ENCODE measurements at places on chromosomes 1 and 21.

- no peak for DNase-seq
These were observed 11.6 kb downstream of the GNAI3 start for GRCh38 chr1:109559995-109560394.

DNA sequence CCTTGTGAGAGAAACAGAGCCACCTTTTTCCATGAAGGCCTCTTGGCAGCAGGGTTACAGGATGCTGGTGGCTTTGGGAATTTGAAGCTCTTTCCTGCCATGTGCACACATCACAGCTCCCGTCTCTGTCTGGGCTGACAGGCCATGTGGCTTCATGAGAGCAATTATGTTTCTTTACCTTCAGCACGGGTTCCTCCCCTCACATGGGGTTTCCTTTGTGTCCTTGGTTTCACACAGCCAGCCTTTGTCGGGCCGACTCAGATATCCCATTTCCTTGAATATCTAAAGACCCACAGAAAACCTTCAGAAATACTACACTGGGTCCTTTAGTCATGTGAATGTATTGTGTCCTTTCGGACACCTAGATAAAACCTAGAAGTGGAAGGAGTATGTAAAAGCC is 7.1 kb downstream of the CLIC6 start:
- no peak for DNase-seq

DNA sequence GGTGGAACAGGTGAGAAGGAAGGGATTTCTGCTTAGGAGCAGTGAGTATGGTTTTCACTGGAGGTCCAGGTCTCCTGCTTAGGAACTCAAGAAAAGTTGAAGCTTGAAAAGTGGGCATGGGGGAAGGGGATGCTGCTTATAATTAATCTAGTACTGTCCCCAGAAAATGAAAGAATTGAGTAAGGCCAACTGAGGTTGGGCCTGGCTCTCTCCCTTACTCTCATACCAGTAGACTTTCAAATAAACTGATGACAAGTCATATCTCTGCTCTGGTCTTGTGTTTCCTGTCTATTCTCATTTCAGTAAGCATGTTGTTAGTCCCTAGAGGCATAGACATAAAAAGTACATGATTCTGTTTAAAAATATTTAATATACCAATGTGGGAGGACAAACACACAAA is 26.4 kb downstream of the CD48 start:
- no peak for DNase-seq

- DNase-seq = no peak
These were observed 69.3 kb downstream of the MAN1A2 start for GRCh38 chr1:117436513-117436912.

GRCh38 chr1:15236746-15237145 is 10.3 kb upstream of the FHAD1 start:
- DNase-seq = no peak

DNA sequence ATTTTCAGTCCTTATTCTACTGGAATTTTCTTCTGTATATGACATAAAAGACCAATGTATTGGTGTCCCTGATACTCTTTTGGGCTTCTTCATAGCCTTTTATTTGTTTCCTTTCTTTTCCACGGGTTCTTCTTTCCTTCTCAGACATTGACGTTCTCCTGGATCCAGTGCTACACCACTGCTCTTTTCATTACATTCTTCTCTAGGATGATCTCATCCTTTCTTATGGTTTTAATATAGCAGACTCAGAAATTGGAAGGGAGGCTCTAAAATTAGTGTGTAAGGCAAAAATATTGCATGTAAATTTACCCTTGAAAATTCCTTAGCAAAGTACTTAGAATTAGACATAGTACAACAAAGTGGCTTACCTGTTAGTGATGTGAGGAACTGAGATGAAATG is 65.3 kb downstream of the SELENOF start:
- no peak for DNase-seq

GRCh38 chr1:176628775-176629174 is 165.8 kb downstream of the PAPPA2 start:
- no peak for DNase-seq

- DNase-seq = no peak
These were observed 12.2 kb upstream of the SLC44A3 start for GRCh38 chr1:94807742-94808491.

GRCh38 chr1:11061652-11062365 is 2.0 kb upstream of the SRM start:
- no peak for DNase-seq

DNA sequence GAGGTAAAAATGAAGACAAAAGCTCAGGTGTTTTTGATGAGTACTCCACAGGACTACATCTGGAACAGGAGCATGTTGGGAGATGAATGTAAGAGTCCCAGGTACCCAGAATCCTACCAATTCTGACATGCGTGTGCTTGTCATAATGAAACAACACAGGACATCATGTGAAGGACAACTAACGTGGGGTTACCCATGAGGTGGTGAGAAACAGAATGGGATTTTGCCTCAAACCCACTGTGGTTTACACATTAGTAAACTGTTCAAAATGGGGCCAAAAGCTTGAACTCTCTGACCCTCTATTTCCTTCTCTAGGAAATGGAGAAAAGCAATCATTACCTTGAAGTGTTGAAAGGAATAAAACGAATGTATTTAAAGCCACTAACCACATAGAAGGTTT is 266.2 kb downstream of the RGS7 start:
- no peak for DNase-seq

DNA sequence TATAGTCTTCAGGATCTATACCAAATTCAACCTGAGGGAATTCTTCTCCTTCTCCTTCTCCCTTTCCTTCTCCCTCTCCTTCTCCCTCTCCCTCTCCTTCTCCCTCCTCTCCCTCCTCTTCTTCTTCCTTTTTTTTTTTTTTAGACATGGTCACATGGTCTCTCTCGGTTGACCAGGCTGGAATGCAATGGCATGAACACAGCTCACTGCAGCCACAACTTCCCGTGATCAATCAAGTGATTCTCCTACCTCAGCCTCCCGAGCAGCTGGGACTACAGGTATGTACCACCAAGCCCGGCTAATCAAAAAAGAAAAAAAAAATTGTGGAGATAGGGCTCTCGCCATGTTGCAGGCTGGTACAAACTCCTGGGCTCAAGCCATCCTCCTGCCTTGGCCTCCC is 51.5 kb downstream of the DNAI4 start:
- no peak for DNase-seq

- no peak for DNase-seq
These were observed 6.5 kb downstream of the CACHD1 start for GRCh38 chr1:64476251-64476952.

- DNase-seq = no peak
These were observed 46.9 kb downstream of the DOP1B start for GRCh38 chr21:36203603-36203889.

GRCh38 chr1:78475888-78476610 is 14.7 kb upstream of the PTGFR start:
- no peak for DNase-seq

DNA sequence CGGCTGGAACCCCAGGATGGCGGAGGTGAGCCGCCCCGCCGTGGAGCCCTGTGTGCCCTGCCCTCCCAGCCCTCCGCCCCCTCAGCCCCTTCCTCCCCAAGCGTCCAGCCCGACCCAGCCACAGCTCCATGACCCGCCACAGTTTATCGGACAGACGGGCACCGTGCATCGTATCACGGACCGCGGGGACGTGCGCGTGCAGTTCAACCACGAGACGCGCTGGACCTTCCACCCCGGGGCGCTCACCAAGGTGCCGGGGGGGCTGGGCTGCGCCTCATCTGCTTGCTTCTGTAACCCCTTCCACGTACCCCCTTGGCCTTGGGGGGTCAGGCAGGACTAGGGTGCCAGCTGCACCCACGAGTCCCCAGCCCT is 6.6 kb upstream of the MMP23B start:
- no peak for DNase-seq

DNA sequence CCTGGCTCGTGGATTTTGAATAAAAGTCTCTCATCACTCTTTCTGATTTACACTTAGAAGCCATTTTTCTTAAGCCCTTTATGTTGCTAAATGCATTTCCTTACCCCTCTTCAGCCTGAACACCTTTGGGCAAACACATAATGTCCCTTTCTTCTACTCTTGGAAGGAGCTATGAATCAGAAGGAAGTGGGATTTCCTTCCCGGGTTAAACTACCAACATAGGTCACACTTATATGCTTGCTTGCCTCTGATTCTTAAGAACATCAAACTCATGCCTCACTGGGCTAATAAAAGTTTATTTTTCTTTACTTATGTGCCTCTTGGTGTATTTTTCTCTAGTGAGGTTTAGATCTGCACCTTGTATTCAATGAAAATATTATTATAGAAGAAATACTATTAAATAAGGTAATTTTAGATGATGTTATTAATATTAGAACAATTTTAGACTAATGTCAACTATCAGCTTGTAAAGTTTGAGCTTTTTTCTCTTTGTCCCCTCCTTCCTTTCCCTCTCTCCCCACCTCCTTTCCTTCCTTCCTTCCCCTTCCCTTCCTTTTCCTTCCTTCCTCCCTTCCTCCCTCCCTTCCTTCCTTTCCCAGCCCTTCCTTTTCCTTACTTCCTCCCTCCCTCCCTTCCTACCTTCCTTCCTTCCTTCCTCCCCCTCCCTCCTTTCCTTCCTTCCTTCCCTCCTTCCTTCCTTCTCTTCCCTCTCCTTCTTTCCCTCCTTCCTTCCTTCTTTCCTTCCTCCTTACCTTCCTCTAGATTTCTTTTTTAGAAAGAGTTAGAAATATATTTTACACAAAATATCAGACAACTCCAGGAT is 66.5 kb upstream of the KCNJ6 start:
- no peak for DNase-seq

- DNase-seq = no peak
These were observed 19.1 kb downstream of the DMBX1 start for GRCh38 chr1:46508757-46509156.

DNA sequence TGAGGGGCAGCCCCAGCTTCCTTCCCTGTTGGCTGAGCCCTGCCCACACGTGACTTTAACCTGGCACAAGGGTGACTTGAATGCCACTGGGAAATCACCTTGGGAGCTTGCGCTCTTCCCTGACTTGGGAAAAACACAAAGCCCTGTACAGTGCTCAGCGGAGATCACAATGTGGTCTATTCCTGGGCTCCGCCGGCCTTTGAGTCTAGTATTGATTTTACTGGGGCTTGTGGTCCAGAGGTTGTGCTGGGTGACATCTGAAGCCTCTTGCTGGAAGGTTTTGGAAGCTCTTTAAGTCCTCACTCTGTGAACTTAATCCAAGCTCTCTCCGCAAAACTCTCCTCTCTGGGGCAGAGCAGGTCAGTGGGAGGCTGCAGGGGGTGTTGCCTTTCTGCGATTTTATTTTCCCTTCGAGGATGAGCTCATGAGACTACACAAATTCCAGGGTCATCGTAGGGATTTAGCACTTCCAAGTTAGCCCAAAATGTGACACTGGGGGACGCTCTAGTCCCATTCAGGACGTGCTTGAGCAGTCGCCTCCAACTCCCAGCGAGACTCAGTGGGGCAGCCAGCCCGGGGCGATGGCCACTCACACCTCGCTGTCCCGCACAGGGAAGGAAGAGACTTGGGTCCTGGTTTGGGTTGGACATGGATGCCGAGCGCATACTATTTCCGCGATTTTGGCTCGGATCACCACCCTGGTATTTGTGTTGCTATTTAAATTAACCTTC is 291.9 kb upstream of the AJAP1 start:
- DNase-seq = no peak

DNA sequence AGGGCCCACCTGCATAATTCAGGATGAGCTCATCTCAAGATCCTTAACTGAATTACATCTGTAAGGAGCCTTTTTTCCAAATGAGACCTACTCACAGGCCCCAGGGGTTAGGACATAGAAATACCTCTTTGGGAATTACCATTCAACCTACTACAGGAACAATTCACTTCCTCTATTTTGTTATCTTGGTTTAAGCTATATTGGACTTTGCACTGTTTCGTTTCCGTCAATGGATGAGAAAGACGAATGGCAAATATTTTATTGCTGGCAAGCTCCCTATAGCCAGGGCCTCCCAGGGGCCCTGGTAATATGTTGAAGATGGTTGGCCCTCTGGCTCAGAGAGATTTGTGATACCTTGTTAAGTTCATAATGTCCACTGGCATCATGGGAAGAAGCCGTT is 384.2 kb upstream of the DUSP10 start:
- DNase-seq = no peak

DNA sequence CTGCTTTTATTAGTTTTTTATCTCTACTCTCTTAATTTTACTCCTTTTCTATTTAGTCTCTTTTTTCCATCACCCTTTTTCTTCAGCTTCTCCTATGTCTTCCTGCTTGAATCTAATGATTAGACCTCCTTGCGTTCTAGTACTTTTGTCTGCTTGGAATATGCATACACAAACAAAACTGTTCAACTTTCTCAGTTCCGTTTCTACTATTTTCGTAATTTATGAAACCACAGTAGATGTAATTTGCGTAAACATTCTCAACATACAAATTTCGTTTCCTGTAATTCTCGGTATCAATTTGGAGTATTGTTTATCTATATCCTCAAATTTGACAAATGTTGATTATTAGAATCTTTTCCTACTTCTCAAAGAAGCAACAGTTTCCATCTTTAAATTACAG is 772.5 kb downstream of the USP25 start:
- DNase-seq = no peak

DNA sequence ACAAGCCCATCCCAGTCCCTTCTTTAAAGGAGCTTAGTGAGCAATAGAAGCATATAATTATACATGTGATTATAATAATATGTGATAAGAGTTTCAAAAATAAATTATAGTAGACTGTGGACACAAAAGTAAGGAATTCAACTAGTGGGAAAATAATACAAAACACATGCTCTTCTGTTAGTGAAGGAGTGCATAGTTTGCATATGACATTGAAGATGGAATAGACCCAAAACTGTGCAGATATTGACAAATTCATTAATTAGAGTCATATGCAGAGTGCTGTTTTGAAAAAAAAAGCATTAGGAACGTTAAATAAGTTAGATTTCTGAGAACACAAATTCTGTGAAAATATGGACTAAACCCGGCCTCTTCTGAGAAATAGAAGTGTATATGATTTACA is 278.8 kb downstream of the ASTN1 start:
- no peak for DNase-seq

GRCh38 chr1:109248797-109249629 is at the start of gene CELSR2:
Gene CELSR2, plus strand, starts transcription at chr1:109249539. Its CDS starts 541 bp downstream, at chr1:109250080.
- DNase-seq = peak; percentile 88

Measured in NCI-H2171 (cell line).